ENCODE measurements at places on chromosomes 7 and 10. TPM values are rescaled to one million over a fixed set of nuclear protein-coding genes. Genes with fewer than 3 reads are reported as not detected.

Gene PTER
- total RNA-seq, result 11.3 TPM

Gene CPA2
- not detected for total RNA-seq

Gene ZNF425
- 3.1 TPM for total RNA-seq

Gene SPDYE6
- not detected for total RNA-seq

Gene AKR1C4
- not detected for total RNA-seq

Gene STMP1
- 18.6 TPM for total RNA-seq

Gene SLC25A28
- total RNA-seq, result 4.6 TPM

Gene FKBP6
- not detected for total RNA-seq

Gene DDC
- total RNA-seq, result not detected

Gene GLCCI1
- total RNA-seq, result 2.9 TPM

Gene BMPER
- total RNA-seq, result 39.5 TPM

Gene UBE2H
- total RNA-seq, result 73.9 TPM

Gene ZNF212
- 3.9 TPM for total RNA-seq

Gene GALNT17
- total RNA-seq, result not detected

Gene SRGN
- total RNA-seq, result 2,025 TPM

Gene PODXL
- 29.1 TPM for total RNA-seq

Gene AKR1C3
- 91.6 TPM for total RNA-seq

Gene OR9A2
- not detected for total RNA-seq

Gene ASZ1
- total RNA-seq, result not detected

Gene VWA2
- under 0.01 TPM for total RNA-seq

Gene NPTX2
- total RNA-seq, result 5.4 TPM

Gene METTL27
- 9.9 TPM for total RNA-seq

Gene ITIH5
- 1.4 TPM for total RNA-seq

Gene PARD3
- total RNA-seq, result 67.1 TPM

Gene CPXM2
- 15.5 TPM for total RNA-seq

Gene SH2B2
- total RNA-seq, result 1.2 TPM

Gene CLDN4
- total RNA-seq, result 2.7 TPM

Gene PHYHIPL
- not detected for total RNA-seq

Gene FBXW4
- 42.4 TPM for total RNA-seq

Gene CNPY1
- not detected for total RNA-seq

Gene GDF2
- total RNA-seq, result not detected

Gene NME8
- not detected for total RNA-seq

Gene CHN2
- 4.2 TPM for total RNA-seq

Gene WNT8B
- total RNA-seq, result not detected

Gene PON1
- total RNA-seq, result not detected

Gene CALCR
- total RNA-seq, result not detected

Gene SPDYE11
- total RNA-seq, result not detected

Gene TDRD1
- total RNA-seq, result 5.1 TPM
